SHP77 (cell line): ENCODE measurements at places on chromosomes 3 and 15.

- DNase-seq, result peak; percentile 39
Observed at GRCh38 chr3:38117748-38118420, 19.0 kb downstream of the ACAA1 start.

GRCh38 chr3:110526777-110527727, 544.6 kb upstream of the NECTIN3 start:
- no peak for DNase-seq

DNA sequence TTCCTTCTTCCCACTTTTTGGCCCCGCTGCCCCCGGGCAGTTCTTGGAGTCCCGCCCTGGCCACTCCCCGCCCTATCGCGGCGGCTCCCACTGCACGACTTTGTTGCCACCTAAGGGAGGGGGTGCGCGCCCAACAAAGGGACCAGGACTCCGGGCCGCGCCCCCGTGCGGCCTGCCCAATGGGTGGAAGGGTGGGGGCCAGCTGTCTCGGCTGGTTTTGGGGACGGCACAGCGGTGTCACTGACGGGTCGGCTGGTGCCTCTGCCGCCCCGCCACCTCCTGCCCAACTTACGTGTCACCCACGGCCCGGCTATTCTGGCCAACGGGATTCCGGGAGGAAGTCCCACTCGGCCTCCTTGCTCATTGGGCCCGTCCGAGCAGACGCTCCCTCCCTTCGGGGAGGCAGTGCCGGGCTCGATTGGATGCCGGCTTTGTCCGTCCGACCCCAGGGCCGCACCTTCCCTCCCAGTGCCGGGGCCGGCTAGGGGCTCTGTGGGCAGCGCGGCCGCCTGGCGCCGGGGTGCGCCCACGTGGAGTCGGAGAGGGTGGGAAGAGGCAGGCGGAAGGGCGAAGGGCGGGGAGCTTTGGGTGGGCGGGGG, at the start of gene GOLIM4:
GOLIM4 (minus strand) TSS at position 314 of the 599 bp plus-strand sequence. CDS start 639 bp downstream, outside the sequence.
- DNase-seq, result peak; percentile 96

DNA sequence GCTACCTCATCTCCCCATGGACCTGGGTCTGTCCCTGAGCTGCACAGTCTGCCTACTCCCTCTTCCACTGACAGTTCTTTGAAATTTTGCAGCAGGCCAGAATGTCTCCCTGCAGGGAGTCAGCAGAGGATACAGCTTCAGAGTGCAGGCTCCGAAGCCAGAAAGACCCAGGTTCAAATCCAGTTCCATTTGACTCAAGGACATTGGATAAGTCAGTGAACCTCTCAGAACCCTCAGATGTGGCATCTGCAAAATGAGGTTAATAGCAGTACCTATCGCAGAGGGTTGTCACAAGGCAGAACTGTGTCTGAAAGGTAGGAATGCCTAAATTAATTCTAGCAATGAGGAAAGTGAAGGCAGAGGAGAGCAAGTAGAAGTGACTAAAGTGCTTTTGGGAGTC, 244.4 kb upstream of the TRIM42 start:
- DNase-seq, result no peak

GRCh38 chr15:91346259-91346658, 246.2 kb downstream of the SV2B start:
- DNase-seq, result no peak

DNA sequence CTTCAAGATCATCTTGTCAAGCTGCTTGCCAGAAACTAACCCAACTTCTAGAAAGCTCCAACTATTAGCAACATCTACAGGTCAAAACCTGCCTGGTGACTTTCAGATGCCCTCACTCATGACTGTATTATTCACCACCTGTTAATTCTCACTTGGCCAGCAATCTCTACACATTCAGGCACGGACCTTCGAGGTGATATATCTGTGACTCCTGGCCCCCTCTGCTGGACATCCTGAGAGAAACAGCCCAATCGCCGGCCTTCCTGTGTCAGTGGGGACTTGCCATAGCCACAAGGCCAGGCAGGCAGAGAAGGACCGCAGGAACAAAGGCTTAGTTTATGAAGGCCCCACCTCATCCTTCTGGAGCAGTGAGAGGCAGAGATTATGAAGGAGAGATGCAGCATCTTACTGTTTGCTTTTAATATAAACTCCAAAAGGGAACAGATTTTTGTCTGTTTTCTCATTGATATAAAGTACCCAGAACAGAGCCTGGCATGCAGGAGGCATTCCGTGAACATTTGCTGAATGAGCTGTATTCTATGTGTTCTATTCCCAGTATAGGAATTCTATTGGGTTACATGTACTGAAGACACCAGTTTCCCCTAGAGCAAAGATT, 24.4 kb upstream of the OCA2 start:
- peak; percentile 53 for DNase-seq

DNA sequence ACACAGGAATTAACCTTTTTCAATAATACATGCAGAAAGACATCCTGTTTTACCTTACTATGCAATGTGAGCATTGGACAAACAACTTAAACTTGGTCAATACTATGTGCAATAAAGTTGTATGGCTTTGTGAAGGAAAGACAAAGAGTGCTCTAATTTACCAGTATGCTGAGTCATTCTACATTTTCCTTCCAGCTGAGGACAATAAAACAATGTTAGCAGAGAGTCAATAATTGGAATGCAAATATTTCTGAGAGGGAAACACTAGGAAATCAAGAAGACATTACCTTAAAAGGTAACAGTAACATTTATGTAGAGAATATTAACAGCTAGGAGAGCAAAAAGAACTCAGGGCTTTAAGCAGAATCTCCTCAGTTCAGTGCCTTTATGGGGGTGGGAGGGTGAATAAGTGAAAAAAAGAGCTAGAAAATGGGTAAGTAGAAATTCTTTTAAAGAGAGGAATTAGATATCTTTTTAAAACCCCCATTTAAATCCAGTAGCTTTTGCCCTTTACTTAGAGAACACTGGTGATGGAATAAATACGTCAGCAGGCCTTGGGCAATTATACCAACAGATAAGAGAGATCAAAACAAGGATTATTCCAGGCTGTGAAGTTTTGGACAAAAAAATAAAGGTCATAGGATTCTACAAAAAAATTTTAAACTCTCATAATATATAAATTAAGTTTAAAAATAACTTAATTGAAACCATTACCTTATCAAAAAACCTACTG, 11.6 kb upstream of the HGD start:
- DNase-seq, result peak; percentile 13

DNA sequence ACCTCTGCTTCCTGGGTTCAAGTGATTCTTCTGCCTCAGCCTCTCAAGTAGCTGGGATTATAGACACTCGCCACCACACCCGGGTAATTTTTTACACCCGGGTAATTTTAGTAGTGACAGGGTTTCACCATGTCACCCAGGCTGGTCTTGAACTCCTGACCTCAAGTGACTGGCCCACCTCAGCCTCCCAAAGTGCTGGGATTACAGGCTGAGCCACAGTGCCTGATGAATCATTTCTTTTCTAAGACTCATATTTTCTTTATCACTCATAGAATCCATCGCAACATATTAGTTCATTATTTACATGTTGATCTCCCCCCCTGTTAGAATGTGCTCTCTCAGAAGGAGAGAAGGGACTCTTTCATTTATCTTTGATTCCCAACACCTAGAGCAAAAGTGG, 109.5 kb upstream of the PTPRG start:
- no peak for DNase-seq

DNA sequence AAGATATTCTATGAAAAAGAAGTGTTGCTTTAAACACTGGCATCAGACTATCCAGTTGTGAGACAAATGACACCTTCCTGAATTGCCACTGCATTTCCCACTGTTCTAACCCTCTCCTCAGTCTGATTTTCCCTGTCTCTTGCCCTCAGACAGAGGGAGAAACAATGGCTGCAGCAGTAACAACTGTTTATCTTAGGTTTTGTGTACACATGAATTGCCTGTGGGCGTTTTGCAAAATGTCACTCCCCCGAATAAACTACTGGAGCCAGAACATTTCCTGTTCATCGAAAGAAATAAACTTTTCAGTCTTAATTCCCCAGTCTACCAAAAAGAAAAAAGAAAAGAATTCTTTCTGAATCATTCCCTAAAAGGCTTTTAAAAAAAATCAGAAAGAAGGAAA, 155.1 kb downstream of the MAGI1 start:
- DNase-seq, result peak; percentile 86

DNA sequence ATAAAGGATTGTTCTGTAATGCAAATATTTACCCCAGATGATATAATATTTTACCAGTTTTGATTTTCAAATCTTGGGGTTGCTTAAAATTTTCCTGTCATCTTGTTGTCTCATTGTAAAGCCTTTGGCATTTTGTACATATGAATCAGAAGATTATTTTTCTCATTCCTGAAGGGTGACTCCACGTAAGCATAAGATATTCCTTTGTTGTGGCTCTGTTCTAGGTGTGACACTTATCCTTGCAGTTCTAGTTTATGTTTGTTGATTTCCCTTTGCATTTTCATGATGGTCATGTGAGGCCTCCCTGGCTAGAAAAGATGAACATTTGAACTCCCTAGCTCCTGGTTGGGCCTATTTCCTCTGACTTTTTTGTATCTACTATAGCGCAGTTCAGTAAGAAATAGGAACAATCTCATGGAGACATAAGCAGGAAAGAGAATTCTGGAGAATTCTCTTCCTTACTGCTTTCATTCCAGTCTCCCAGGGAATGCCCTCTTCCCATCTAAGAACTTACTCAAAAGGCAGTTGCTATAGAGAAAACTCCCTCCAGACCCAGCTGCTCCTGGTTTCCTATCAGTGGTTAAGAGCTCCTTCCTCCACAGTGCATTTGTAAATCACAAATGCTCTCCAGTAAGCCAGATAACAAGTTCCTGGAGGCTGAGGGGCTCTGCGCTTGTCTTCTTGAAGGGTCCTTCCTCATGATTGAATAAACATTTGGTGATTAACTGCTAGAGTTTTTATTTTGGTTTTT, 124.7 kb downstream of the WNT5A start:
- DNase-seq, result no peak

- no peak for DNase-seq
Observed at GRCh38 chr15:33206366-33206765, 11.9 kb upstream of the FMN1 start.
